Activated CD4-positive, alpha-beta T cell treated with anti-CD3 and anti-CD28 coated beads, Interleukin-2, Interleukin-4, amounts not matched to agents 100 ng/mL and 50 ng/mL, durations not matched to agents 16 hours and 8 hours (primary cell): ENCODE measurements at places on chromosomes 7 and 10.

- no peak for DNase-seq
Measured at GRCh38 chr7:15922002-15922401, 235.5 kb upstream of the MEOX2 start.

- DNase-seq: no peak
Measured at GRCh38 chr10:100775386-100775785, 30.0 kb downstream of the PAX2 start.

DNA sequence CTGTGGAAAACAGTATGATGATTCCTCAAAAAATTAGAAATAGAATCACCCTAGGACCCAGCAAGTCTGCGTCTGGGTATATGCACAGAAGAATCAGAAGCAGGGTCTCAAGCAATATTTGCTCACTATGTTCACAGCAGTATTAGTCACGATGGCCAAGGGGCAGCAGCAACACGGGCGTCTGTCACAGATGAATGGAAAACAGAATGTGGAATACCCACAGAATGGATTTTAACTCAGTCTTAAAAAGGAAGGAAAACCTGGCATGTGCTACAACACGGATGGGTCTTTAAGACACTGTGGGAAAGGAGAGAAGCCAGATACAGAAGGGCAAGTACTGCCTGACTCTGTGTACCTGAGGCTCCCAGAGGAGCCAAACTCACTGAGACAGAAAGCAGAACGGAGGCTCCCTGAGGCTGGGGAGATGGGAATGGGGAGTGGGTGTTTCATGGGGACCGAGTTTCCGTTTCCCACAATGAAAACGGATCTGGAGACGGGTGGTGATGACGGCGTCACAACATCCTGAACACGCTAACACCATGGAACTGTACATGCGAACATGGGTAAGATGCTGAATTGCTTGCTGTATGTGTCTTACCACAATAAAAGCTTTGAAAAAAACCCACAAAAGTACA is 36.7 kb upstream of the INPP5A start:
- DNase-seq: no peak

GRCh38 chr7:111113263-111114017 is 22.5 kb downstream of the LRRN3 start:
- DNase-seq: no peak
